ENCODE measurements at places on chromosomes 3 and 15.

- no peak for DNase-seq
Observed at GRCh38 chr15:67093504-67093862, 28.1 kb downstream of the SMAD3 start.

DNA sequence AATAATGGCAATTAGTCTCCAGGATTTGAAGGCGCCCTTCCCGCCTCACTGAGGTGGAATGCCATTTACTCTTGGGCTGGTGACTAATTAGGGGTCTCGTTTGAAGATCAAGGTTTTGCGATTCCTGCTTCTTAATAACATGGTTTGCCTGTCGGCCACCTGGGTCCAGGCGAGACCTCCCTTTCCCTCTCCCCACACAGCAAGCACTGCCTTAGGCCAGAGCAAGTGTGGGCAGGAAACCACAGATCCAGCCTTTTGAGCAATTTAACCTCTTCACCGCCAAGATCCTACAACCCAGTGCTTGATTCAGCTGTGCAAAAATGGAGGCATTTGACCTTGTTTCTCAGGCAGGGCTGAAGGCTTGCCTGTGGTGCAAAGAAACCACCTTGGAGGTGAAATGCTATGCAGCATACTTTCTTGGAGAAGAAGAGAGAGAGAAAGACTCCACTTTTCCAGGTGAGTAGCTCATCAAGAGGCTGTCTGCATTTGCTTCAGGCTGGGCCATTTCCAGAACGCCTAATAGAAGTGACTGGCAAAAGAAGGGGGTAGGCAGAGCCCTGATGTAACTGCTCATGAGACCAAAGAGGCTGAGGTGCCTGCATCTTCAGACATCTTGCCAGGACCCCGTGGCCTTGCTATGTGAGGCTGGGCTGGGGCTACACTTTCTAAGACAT, 34.1 kb upstream of the WNT5A start:
- DNase-seq: no peak

DNA sequence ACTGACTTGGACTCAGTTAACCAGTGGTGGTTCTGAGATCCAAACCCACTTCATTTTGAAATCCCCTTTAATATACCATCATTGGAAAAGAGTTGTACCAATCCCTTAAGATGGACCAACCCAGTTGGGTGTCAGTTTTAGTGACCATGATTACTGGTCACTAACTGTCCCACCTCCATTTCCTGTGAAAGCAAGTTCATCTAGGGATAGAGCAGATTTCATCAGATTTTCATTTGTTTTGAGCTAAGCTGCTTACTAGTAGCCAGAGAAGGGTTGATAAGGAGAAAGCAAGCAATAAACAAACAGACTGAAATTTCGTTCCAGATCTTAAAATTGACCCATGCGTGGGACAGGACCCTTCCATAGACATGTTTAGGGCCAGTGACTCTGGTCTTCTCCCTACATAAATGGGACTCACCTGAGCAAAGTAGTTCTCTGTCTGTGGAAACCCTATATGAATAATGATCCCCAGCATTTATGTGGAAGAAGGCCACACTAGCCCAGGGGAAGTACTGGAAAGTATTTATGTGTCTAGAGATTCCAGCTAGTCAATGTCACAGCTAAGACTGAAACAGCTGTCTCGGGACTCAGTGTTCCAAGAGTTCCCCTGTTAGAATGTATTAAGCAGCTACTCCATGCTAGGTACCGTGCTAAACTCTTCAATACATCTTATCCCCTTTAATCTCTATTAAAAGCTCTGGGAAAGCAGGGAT, 196.0 kb upstream of the BCL6 start:
- DNase-seq: no peak

- no peak for DNase-seq
Observed at GRCh38 chr3:131840156-131840797, 194.5 kb downstream of the CPNE4 start.

DNA sequence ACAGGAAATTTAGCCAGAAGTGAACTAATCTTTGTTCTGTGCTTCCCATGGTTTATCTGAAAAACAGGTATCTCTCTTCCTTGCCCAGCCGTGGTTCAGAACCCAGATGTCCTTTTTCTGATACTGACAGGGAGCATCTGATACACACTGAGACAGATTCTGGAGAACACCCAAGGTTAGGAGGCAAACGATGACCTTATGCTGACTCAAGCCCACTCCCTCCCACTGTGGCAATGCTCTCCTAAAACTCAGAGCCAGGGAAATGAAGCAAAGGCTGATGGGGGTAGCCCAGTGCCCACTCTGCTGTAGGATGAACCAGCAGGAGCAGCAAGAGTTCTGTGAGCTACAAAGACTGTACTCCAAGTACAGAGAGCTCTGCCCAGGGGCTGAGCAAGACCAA, 225.1 kb downstream of the NTRK3 start:
- DNase-seq: no peak

GRCh38 chr3:142615171-142615570, 19.0 kb downstream of the PLS1 start:
- DNase-seq: no peak
